Astrocyte (in vitro differentiated cells and primary cell): ENCODE measurements at places on chromosomes 11 and 22. TPM values are rescaled to one million over a fixed set of nuclear protein-coding genes. Genes with fewer than 3 reads are reported as not detected.

DNA sequence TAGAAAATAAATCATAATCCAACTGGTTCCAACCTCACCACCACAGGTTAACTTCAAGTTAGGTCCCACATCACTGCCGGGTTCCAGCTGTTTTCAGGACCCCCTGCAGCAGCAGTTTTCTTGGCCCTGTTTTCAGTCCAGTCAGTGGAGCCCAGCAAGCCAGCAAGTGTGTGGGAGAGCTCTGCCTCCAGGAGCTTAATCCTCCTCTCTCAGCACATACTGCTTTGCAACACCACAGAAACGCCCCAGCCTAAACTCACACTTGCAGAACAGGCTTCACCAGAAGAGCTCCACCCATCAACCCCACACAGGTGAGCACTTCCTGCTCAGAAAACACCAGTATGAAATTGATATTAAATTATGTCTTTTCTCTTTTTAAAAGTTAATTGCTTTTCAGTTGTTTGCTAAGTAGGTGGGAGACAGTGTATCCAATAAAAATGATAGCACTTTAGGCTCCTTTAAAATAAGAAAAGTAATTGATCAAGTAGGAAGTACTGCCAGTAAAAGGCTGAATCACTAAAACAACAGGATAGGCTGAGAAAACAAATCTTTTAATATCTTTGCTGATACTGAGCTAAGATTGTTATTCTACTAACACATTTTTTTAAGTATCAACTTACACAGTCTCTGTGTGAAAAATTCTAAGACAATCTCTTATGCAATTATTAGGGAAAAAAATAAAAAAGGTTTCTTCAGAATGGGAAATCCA is 81.5 kb upstream of the TP53AIP1 start:
- DNase-seq: peak; percentile 23

- no peak for DNase-seq
Measured at GRCh38 chr11:120339394-120339890, 3.2 kb downstream of the ARHGEF12 start.

DNA sequence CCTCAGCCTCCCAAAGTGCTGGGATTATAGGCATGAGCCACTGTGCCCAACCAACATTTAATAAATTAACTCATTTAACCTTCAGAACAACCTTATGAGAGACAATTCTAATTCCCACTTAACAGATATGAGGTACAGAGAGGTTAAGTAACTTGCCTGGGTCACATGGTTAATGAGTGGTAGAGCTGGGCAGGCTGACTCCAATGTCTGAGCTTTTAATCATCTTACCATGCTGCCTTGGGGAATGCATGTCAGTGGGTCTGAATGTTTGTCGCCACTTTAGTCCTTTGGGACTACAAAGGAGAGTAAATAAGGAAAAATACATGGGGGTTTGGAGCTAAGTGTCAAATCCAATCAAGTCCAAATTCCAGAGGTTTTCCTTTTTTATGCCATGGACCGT is 11.2 kb upstream of the PIK3C2A start:
- no peak for DNase-seq

- DNase-seq: no peak
Measured at GRCh38 chr11:6962141-6962540, 35.9 kb downstream of the ZNF215 start.

- DNase-seq: no peak
Measured at GRCh38 chr11:5922749-5923426, 19.2 kb upstream of the OR56A3 start.

DNA sequence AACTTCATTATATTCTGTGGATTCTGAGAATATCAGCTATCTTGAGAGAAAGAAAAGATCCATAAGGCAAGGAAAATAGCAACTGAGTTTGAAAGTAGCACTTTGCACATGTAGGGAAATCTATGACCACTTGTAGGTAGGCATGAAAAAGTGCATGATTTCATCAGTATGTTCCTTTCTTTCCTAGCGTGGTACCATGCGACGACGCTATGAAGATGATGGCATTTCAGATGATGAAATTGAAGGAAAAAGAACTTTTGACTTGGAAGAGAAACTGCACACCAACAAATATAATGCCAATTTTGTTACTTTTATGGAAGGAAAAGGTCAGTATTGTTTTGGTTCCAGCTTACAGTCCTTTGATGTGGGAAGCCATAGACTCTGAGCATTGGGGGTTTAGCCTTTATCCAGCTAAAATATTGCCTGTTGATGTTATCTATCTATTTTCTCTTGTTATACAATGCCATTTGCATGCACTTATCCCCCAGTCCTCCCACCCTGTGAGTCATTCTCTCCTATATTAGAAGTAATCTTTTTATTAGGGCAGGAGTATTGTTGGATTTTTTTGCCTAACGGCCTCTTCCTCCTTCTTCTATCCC is 60.9 kb downstream of the KDM2A start:
- peak; percentile 53 for DNase-seq

The HBD gene
- total RNA-seq: not detected in 2 replicates

The OR51M1 gene
- total RNA-seq: not detected in 2 replicates

The SLC5A12 gene
- total RNA-seq: 0.14 TPM in 2 replicates

The SLC6A5 gene
- not detected in 2 replicates for total RNA-seq

The TMEM121B gene
- 1.6 and 1.9 TPM in 2 replicates for total RNA-seq

The SLC22A8 gene
- total RNA-seq: not detected in 2 replicates
